ENCODE measurements at places on chromosomes 5 and 9.

- DNase-seq = no peak
These were observed 20.9 kb downstream of the SH3GLB2 start for GRCh38 chr9:129007035-129007765.

GRCh38 chr5:120124961-120125360 lies 339.1 kb upstream of the PRR16 start:
- no peak for DNase-seq

DNA sequence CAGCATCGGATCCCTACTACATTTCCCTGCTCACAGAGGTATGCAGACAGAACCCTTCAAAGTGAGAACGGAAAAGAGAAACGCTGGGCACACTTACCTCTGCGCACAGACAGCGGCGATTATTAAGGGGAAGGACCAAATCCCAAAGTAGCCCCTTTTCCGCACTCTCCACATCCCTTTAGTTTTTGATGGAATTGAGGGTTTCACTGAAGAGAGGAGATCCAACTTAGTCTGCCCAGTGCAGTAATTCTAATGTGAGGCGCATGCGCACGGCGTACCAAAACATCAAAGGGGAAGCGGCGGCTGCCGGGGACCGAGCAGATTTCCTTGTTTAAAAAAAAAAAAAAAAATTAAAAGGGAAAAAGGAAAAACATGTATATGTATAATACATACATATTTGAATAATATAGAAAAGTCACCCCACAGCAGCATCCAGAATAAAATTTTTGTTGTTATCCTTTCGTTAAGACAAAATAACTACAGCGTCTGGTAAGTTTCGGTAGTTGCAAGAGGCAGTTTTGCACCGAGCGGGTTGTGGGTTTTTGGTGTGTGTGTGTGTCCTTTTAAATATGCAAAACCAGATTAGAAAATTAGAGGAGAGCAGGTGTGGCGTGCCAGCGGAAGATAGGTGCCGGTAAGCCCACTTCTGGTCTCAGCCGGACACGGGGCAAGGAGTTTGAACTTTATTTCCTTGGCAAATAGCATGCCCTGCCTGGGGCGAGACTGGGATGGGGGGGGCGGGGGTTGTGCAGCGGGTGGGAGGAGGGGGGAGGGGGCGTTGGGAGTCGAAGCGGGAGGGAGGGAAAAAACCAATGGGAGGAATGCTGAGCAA lies at the start of gene GABRB2:
TSS of gene GABRB2 (minus strand) at position 256 of the 832 bp plus-strand sequence. CDS start at position 174, 82 bp downstream.
- DNase-seq = no peak

DNA sequence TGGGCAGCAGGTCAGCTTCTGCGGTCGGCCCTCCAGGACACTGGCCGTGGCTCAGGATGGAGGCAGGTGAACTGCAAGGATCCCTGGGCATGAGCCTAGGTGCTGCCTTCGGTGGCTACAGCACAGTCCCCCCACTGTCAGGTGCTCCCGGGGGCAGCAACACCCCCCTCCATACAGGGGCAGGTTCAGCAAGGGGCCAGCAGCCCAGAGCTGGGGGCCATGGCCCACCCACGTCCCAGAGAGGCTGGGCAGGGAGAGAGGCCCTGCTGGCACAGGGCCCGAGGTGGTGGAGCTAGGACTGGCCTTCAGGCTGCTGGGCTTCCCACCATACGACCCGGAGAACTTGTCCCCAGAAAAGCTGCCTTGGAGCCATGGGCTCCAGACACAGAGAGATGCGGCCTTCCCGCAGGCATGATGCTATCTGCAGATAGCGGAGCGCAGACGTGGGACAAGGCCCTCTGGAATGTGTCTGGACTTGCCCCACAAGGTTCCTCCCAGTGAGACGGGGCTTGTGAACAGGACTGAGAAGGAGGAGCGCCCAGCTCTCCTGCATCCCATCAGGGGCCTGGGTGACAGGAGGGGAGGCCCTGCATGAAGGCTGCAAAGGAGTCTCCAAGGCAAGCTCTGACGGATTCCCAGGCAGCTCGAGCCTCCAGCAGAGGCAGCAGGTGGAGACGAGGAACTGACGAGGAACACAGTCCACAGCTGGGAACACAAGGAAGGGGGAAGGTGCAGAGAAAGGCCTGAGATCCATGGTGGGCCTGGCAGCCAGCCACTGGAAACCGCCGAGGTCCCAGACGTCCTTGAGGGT lies 111.1 kb downstream of the VAV2 start:
- DNase-seq = peak; percentile 73

- DNase-seq = no peak
These were observed 188.8 kb downstream of the MTRR start for GRCh38 chr5:8057769-8058168.

DNA sequence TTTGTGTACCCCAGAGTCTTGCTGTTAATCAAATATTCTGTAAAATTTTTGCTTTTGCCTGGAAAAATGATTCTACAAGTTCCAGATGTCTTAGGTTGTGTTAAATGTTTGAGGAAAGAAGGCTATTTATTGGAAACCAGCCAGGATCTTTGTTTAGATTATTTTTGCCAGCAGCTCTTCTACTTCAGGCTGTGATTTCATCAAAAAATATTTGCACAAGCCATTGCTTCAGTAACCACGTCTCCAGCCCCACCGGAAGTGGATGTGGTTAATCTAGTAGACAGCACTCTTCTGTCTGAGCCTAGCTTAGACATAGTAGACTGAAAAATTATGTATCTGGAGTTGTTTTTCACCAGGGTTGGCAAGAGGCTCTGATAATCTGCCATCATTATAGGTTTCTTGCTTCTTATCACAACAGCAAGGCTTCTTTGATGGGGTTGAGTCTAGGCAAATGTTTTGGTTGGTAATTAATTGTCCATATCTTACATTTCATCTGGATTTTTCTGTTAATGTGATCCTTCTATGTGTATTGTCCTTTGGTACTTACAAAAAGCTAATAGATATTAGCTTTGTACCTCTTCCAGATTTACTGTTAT lies 17.1 kb downstream of the KCTD16 start:
- DNase-seq = peak; percentile 44

- no peak for DNase-seq
These were observed 254.1 kb upstream of the IRX4 start for GRCh38 chr5:2136728-2137333.

GRCh38 chr9:128325629-128326028 lies 3.0 kb downstream of the COQ4 start:
- no peak for DNase-seq

DNA sequence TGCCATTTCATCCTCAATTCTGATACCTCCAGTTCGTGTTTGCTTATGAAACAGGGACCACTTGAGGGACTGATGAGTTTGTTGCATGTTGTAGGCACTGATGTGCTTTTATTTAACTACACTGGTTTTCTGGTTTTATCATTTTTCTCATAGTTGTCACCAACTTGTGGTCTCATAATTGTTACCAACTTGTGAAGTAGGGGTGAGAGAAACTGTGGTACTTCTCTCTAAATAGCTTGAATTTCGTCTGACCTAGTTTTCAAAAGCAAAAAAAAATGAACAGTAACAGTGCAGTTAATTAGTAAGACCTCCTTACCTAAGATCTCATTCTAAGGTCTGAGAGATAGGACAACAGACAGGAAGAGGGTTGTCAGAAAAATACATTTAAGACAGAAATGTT lies 78.0 kb downstream of the ANXA2R start:
- no peak for DNase-seq

GRCh38 chr5:39109606-39110005 lies 35.4 kb upstream of the RICTOR start:
- no peak for DNase-seq

GRCh38 chr5:74622122-74622521 lies 18.4 kb downstream of the ENC1 start:
- no peak for DNase-seq

DNA sequence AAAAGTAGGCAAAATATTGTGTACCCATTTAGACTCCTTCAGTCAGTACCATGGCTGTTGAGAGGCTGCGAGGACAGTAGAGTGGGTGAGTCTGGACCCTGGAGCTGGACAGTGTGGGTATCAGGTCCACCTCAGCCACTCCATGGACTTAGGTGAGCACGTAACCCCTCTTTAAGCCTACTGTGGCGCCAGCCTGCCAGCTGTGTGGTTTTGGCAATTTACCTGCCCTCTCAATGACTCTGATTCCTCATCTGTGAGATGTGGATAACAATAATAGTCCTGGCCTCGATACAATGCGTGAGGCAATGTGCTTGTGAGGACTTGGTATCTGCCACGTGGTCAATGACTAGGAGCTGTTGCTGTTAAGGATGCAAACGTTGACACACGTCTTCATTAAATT lies 17.9 kb downstream of the SLC1A3 start:
- no peak for DNase-seq

GRCh38 chr9:76573905-76574760 lies 115.2 kb downstream of the GCNT1 start:
- no peak for DNase-seq

GRCh38 chr9:100204796-100205195 lies 105.8 kb downstream of the INVS start:
- DNase-seq = no peak

GRCh38 chr9:84600739-84601138 lies 68.8 kb upstream of the NTRK2 start:
- DNase-seq = no peak

DNA sequence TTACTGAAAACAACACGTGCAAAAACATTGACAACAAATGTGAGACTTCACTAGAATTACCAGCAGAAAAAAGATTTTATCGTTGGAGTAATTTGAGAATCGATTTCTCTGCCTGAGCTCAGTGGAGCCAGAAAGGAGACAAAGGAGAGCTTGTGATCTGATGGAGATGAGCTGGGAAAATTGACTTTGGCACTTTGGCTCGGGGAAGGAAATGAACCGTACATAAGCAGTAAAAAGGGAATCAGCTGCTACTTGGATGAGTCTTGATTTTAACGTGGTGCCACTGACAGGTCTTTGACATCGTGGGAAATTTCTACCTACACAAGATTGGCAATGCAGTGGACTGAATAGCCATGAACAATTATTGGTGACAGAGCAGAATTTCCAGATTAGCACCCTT lies 244.7 kb upstream of the RPS23 start:
- DNase-seq = no peak

DNA sequence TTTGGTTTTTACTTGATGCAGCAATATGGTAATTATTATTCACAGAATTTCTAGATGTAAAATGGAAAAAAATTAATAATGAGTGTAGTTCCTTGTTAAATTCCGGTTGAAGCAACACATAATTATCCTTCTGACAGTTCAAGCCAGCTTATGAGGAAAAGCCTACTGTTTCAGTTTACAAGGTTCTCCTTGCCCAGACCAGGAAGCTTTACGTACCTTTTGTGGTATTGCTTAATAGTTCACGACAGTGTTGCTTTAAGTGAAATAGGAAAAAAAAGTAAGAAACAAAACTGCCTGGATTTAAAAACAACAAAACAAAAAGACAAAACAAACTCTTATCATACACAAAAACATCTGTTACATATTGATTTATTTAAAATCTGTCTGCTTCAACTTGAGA lies 547.3 kb upstream of the C9orf72 start:
- no peak for DNase-seq

DNA sequence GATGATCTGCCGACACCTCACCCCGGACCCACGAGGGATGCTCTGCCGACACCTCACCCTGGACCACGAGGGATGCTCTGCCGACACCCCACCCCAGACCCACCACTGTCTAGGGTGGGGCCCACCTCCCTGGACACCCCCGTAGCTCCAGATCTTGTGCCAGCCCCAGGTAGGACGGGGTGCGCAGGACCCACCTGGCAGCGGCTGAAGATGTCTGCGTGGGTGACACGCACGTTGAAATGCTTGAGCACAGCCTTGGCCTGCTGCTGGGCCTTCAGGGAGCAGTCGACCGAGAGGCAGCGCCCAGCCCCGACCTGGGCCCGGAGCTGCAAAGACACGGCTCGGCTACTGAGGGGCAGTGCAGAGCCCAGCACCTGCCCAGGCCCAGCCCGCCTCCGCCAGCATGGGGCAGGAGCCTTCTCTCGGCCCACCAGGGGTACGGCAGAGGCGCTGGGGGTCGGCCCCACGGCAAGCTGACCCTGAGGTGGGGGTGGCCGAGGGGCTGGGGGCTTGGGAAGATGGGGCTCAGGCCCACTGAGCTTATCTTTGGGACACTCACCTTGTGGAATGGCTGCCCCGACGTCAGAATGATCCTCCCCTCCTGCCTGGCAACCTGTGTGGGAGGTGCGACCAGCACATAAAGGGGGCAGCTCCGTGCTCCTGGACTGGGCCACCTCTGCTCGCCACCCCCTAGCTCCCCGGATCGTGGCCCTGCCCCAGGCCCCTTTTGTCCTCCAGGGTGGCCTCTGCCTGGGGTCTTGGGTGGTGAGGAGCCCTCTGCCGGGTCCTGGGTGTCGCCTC lies 21.7 kb upstream of the NRARP start:
- no peak for DNase-seq

DNA sequence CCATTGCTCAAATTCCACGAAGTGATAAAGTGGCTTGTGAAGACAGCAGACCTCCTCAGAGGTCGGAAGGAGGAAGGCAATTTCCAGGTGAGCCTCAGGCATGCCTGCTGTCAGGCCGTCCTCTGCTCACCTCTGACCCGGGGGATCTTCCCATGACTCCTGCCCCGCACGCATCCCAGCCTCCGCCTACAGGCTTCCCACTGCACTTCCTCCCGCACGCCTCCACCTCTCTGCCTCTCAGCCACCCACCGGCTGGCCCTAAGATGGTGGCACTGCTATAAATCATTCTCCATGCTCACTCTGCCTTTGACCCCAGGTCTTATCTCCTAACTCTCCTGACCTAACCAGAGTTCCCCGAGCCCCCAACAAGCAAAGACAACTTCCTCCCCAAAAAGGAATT lies 49.4 kb upstream of the DNAH5 start:
- no peak for DNase-seq

- no peak for DNase-seq
These were observed 374.3 kb downstream of the EBF1 start for GRCh38 chr5:158725297-158725851.

- DNase-seq = no peak
These were observed 215.7 kb downstream of the SEMA6A start for GRCh38 chr5:116358911-116359418.

DNA sequence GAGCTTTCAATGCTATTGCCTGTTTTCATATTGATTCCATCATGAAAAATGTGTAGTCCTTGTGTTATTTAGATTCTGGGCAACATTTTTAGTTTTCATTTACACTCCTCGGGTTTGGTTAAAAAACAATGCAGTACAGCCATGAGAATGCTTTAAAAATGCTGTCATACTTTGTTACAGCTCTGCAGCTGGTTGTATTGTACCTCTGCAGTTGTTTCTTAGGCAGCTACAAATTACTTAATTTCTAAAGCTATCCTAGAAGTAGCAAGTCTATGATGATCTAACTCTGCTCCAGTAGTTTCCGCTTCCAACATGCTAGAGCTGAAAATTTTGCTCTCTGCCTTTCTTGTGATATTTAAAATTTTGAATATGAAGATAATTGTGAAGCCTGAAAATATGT lies 20.2 kb downstream of the SNX18 start:
- no peak for DNase-seq

- DNase-seq = no peak
These were observed 74.7 kb downstream of the MSX2 start for GRCh38 chr5:174799121-174799520.

Measured in epithelial cell of prostate (primary cell).